ENCODE measurements at places on chromosomes 11 and 22. TPM values are rescaled to one million over a fixed set of nuclear protein-coding genes. Genes with fewer than 3 reads are reported as not detected.
A peak's percentile ranks its signal among the peaks of the same experiment; 100 is the strongest.

Gene PAX6
- total RNA-seq: 0.27 TPM

Gene MOGAT2
- not detected for total RNA-seq

- H3K4me3 ChIP-seq: no peak overlapping the region
- peak; percentile 64 for DNase-seq
- no peaks in the 10 kb centered on the region for H3K4me1 ChIP-seq
- H3K36me3 ChIP-seq: peaks cover 4% of the 10 kb centered on the region
- H3K27me3 ChIP-seq: no peaks in the 10 kb centered on the region
These were observed 110.5 kb downstream of the ATG16L2 start for GRCh38 chr11:72924568-72925190.

- no peaks in the 10 kb centered on the region for H3K27me3 ChIP-seq
- no peaks in the 10 kb centered on the region for H3K4me1 ChIP-seq
- H3K36me3 ChIP-seq: no peaks in the 10 kb centered on the region
- no peak overlapping the region for H3K4me3 ChIP-seq
These were observed 28.1 kb downstream of the RTN3 start for GRCh38 chr11:63709336-63709884.

Measured in muscle of leg (tissue), 16 donors.